ENCODE measurements at places on chromosomes 3 and 15.

- DNase-seq = no peak
Observed at GRCh38 chr3:50339485-50340146, 1.0 kb downstream of the RASSF1 start.

GRCh38 chr3:71702131-71703024 lies 22.8 kb downstream of the EIF4E3 start:
- peak; percentile 9 for DNase-seq

- DNase-seq = no peak
Observed at GRCh38 chr3:4977001-4977852, 2.0 kb upstream of the BHLHE40 start.

- no peak for DNase-seq
Observed at GRCh38 chr3:12590096-12590495, 33.2 kb downstream of the MKRN2 start.

DNA sequence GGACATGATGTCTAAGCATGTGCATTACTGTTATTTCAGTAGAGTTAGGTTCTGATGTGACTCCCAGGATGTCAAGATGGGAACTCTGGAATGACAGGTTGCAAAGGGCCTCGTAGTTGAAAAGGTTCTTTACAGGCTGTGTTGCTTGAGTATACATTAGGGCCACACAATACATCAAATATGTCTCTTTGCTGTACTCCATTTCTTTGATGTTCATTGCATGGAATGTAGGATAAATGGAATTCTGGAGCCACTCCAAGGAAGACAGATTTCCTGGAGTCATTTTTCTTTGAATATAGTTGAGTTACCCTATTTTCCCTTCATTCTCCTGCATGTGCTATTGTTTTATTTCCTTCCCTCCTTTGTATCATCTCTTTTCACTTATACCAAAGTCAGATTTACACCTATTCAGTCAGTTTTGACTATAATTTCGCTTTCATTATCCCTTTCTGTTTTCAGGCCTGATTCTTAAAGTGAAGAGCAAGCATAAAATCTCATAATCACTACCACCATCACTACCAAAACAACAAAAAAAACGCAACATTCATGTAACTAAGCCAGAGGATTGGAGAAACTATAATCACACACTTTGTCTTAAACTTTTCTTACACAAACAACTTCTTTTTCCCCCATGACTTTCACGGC lies 61.2 kb upstream of the PTX3 start:
- no peak for DNase-seq

GRCh38 chr3:99761415-99762165 lies 56.1 kb upstream of the CMSS1 start:
- no peak for DNase-seq

DNA sequence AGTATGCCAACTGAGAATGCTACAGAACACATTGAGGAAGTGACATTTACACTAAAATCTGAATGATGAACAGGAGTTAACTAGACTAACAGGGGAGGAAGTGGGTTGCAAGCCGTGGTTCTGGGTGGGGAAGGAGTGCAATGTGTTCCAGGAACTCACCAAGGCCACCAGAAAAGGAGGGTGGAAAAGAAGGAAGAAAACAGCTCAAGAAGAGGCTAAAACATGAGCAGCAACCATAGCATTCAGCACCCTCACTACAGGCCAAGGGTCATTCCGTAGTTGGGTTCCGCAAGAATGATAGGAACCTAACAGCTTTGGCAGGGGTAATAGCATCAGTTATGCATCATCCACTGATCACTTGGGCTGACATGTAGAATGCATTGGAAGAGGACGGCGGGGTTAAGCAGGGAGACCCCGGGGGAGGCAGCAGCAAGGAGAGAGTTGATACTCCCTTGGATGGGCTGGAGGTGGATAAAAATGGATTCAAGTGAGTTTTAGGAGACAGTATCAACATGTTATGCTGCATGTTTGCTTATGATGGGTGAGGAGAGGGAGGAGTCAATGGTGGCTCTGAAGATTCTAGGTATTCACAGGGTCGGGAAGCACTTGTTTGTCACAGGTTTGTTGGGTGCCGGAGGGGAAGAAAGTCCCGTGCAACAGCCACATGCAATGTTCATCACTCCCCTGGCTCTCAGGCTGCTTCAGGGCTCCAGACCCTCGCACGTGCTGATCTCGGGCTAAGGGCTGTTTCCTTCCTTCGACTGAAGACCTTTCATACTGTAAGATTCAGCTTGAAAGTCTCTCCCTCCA lies 53.2 kb downstream of the LIPC start:
- no peak for DNase-seq

DNA sequence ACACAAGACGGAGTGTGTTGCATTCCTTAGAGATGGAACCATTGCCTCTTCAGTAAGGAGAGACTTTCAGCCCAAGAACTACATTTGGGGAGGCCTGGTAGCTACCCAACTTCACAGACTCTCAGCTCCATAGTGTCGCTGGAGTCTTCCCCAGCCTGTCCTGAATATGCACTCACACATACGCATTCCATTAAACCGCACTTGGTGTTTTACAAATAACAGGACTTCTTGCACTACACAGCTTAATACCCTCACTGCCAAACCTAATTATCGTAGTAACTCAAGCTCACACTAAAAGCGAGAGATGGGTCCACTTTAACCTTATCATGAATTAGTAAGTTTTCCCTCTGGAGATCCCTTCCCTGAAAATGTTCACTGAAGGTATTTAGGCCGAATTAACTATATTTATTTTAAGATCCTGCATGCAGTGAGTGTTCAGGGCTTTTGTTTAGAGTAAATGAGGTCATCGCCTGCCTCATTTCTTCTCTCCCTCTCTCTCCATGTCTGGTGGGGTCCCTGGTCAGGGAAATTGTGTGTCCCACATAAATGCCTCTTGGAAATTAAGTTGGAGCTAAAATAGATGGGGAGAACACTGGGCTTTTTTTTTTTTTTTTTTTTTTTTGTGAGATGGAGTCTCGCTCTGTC lies 171.9 kb downstream of the FAM43A start:
- DNase-seq = no peak

Data from A673 (cell line).